ENCODE measurements at places on chromosomes 2 and 18. TPM values are rescaled to one million over a fixed set of nuclear protein-coding genes. Genes with fewer than 3 reads are reported as not detected.

DNA sequence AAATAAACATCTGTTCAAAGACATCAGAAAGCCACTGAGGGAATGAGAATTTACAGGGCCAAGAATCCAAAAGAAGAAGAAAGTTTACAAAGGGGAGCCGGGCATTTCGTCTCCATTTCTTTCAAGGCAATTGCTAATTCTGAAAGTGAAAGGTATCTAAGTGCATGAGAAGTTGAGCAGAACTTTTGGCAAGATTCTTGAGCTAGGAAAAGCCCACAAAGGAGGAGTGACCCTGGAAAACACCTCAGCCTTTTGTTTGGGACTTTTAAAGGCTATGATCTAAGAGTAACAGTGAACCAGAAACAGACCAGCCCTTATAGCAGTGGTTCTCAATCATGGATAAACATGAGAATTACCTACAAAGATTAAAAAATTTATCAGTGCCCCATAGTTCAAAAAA, 87.4 kb downstream of the MDH1 start:
- no peak for DNase-seq

DNA sequence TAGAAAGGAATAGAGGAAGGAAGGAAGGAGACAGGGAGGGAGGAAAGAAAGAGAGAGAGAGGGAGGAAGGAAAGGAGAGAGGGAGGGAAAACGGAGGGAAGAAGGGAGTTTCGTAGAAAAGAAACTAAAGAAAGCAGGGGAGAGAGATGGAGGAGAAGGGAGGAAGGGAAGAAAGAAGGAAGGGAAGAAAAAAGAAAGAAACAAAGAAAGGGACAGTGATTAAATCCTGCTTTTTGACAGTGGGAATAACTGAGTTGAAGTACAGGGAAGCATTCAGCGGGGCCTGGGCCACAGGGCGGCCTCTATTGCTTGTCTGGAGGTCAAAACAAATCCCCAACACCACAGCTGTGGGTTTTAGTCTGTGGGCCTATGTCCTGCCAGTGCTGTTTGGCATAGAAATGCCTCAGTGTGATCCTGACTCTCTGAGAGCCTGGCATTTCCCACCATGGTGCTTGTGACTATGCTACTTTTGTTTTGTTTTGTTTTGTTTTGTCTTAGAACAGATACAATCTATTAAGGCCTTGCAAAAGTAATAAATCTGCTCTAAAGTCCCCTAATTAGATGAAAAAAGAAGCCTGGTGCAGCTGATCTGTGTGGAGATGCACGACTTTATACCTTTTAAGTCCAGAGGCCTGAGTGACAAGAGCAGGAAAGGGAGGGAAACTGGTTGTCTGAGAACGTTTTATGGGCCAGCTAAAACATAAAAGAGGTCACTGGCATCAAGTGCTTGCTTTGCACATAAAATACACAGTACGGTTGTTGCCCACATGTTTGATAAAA, 40.0 kb downstream of the IL1RL2 start:
- no peak for DNase-seq

DNA sequence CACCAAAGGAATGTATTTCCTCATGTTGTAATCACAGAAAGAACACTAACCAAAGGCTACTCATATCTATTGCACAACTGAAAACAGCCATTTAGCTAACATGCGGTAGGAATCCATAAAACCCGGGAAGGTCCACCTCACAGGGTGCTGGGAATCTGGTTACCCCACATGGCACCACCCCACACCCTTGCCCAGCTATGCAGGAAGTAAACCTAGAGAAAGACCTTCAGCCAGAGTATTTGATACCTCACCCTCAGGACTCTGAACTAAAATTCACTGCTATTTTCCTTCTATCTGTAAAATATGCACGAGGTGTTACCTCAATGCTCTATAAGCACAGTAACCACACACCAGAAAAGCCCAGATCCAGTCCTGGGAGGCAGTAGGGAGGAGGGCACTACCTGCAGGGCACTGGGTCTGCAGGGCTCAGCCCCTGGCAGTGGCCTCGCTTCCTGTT, 45.8 kb downstream of the PTPN2 start:
- peak; percentile 43 for DNase-seq

GRCh38 chr2:44109166-44109565, 59.5 kb upstream of the PPM1B start:
- no peak for DNase-seq

GRCh38 chr2:30936977-30937376, 129.7 kb upstream of the CAPN13 start:
- no peak for DNase-seq

- DNase-seq: no peak
Observed at GRCh38 chr18:6509832-6510231, 95.1 kb upstream of the L3MBTL4 start.

GRCh38 chr18:11672846-11673454, 16.1 kb upstream of the GNAL start:
- no peak for DNase-seq

DNA sequence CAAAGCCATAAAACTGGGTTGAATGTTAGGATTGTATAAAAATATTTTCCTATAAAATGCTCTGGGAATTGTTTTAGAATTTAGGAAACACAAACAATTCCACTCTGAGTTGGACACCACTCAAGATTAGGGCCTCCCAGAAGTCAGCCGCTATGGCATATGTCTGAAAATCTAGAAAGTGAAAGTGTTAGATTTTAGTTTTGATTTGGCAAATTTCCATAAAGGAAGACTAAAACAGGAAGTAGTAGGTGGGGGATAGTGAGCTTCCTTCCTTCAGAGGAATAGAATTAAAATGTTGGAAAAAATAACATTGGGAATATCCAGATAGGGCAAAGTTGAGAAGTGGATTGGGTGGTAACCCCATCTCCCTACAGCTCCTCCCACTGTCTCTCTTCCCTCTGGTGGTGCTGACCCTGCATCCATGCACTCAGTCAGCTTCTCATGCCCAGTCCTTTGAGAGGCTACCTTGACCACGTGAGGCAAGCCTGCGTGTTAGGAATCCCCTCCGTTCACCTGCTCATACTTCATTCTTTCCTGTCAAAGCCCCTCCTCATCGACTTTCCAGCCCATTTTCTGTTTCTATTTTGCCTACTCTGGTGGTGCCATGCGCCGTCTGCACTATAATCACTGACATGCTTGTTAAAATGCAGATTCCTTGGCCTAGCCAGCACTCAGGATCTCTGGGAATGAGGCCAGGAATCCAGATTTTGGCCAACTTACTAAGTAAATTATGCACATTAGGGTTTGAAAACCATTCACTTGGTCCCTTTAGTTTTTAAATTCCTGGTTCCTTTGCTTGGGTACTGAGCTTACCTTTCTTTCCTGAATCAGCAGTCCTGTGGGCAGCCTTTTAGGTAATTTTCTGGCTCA, 83.5 kb downstream of the POLE4 start:
- DNase-seq: no peak

- no peak for DNase-seq
Observed at GRCh38 chr2:48984922-48985321, 169.4 kb downstream of the FSHR start.

GRCh38 chr2:29113027-29113686, 2.1 kb upstream of the CLIP4 start:
- no peak for DNase-seq

Gene ERBB4
- 0.16 TPM for total RNA-seq

Gene ACSL3
- 57.8 TPM for total RNA-seq

Gene VWC2L
- not detected for total RNA-seq

Gene GTF2A1L
- 1.1 TPM for total RNA-seq

Gene B3GNT2
- 19.5 TPM for total RNA-seq

Gene HNMT
- total RNA-seq: 69.4 TPM

All from omental fat pad (tissue), 4 donors.